Naive thymus-derived CD4-positive, alpha-beta T cell (primary cell): ENCODE measurements at places on chromosomes 1 and 21. TPM values are rescaled to one million over a fixed set of nuclear protein-coding genes. Genes with fewer than 3 reads are reported as not detected.
A peak's percentile ranks its signal among the peaks of the same experiment; 100 is the strongest.

DNA sequence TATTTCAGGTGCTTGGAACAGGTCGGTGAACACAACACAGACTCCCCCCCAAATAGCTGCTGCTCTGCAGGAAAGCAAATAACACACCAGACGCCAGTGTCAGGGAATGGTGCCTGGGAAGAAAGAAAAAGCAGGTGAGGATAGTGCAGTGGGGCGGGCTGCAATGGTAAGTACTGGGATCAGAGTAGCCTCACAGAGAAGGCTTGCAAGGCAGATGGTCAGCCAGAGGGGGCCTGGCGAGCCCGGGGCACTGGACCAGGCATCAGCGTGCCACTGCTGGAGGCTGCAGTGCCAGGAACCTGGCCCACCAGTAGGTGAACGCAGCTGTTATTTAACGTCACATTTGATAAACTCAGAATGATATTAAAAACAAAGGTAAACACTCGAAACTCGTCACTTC lies 60.0 kb downstream of the POFUT2 start:
- H3K27ac ChIP-seq = no peak overlapping the region
- no peak for DNase-seq
- H3K4me3 ChIP-seq = no peak overlapping the region
- H3K27me3 ChIP-seq = no peaks in the 10 kb centered on the region
- H3K36me3 ChIP-seq = no peaks in the 10 kb centered on the region
- peaks cover 44% of the 10 kb centered on the region for H3K4me1 ChIP-seq

DNA sequence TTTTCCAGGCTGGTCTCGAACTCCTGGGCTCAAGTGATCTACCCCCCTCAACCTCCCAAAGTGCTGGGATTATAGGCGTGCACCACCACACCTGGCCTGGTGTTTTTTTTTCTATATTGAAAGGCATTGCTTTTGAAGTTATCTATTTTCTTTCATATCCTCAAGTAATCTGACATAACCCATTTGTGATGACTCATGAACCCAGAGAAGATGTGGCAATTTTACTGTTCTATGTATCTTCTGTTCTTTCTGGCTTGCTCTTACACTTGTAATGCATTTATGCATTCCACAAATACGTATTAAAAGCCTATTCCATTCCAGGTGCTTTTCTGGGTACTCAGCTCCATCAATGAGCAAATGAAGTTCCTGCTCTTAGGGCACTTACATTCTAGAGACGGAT lies 29.9 kb upstream of the ERRFI1 start:
- no peaks in the 10 kb centered on the region for H3K36me3 ChIP-seq
- H3K4me1 ChIP-seq = no peaks in the 10 kb centered on the region
- H3K4me3 ChIP-seq = no peak overlapping the region
- no peaks in the 10 kb centered on the region for H3K27me3 ChIP-seq
- no peak overlapping the region for H3K27ac ChIP-seq

- H3K4me3 ChIP-seq = no peak overlapping the region
- DNase-seq = no peak
- H3K36me3 ChIP-seq = no peaks in the 10 kb centered on the region
- H3K27me3 ChIP-seq = no peaks in the 10 kb centered on the region
- no peak overlapping the region for H3K27ac ChIP-seq
- H3K4me1 ChIP-seq = no peaks in the 10 kb centered on the region
These were observed 60.4 kb upstream of the WNT4 start for GRCh38 chr1:22203335-22203734.

GRCh38 chr1:210292231-210292871 lies 36.4 kb upstream of the HHAT start:
- no peaks in the 10 kb centered on the region for H3K36me3 ChIP-seq
- peak; percentile 9 for DNase-seq
- no peak overlapping the region for H3K4me3 ChIP-seq

- no peaks in the 10 kb centered on the region for H3K27me3 ChIP-seq
- no peak for DNase-seq
- peaks cover 23% of the 10 kb centered on the region for H3K4me1 ChIP-seq
- H3K4me3 ChIP-seq = no peak overlapping the region
- H3K36me3 ChIP-seq = no peaks in the 10 kb centered on the region
These were observed 5.8 kb upstream of the IL24 start for GRCh38 chr1:206891412-206891811.

DNA sequence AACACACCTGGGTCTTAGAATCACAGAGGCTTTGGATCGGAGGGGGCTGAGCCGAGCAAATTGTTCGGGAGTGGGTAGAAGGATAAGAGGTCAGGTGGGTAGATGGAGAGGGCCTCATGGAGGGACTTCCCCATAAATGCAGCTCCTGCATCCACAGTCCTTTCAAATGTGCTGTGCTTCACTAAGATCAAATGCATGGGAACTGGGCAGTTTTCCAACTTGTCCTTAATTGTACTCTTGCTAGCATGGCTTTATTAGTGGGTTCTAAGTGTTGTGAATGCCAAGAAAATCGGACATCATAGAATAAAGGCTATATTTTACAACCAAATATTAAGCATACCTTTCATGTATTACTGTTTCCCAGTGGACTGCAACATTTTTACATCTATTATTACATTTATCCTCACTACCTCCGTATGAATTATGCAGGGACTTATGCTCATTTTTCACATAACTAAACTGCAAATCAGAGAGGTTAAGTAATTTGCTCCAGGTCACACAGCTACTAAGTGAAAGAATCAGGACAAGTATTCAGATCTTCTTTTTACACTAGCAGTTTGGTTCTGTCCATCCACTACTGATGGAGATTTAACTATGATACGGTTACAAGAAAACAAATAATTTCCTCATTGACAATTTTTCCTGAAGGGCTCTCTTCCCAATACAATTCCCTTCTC lies 174.5 kb upstream of the RUNX1 start:
- H3K27ac ChIP-seq = no peak overlapping the region
- DNase-seq = no peak
- H3K27me3 ChIP-seq = no peaks in the 10 kb centered on the region
- H3K4me1 ChIP-seq = peaks cover 36% of the 10 kb centered on the region
- H3K4me3 ChIP-seq = no peak overlapping the region

FAM163A gene
- 0.17 TPM for total RNA-seq

FBLIM1 gene
- total RNA-seq = 0.54 TPM

DNA sequence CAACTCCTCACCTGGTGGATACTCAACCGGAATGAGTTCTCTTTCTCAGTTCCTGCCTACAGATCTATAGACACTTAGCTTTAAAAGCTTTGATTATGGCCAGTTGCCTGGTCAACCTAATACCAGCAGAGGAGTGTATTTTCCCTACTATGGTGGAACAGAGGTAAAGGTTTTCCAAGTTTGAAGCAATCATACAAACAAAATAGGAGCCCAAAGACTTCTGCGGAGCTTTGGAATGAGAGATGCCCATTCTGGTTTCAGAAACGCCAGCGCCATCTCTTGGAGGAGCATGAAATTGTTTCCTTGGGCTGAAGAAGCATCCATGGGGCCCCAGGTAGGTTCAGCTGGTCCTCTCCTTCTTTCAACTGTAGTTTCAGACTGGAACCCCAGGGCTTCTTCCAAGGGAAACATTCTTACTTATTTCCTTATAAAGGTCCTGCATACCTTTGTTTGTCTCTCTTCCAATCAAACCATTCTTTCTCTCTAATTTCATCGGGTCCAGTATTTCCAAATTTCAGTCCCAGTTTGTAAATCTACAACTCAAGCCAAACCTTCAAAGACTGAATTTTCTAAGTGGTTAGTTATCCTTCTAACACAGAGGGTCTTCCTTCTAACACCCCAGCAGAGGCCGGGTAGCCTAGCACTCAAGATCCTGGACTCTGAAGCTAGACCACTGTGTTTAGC lies 95.9 kb downstream of the KCNJ15 start:
- no peaks in the 10 kb centered on the region for H3K4me1 ChIP-seq
- H3K27me3 ChIP-seq = no peaks in the 10 kb centered on the region
- peak; percentile 47 for DNase-seq
- no peaks in the 10 kb centered on the region for H3K36me3 ChIP-seq
- no peak overlapping the region for H3K4me3 ChIP-seq
- no peak overlapping the region for H3K27ac ChIP-seq

TNFRSF4 gene
- 188 and 192 TPM in 2 replicates for total RNA-seq

DNA sequence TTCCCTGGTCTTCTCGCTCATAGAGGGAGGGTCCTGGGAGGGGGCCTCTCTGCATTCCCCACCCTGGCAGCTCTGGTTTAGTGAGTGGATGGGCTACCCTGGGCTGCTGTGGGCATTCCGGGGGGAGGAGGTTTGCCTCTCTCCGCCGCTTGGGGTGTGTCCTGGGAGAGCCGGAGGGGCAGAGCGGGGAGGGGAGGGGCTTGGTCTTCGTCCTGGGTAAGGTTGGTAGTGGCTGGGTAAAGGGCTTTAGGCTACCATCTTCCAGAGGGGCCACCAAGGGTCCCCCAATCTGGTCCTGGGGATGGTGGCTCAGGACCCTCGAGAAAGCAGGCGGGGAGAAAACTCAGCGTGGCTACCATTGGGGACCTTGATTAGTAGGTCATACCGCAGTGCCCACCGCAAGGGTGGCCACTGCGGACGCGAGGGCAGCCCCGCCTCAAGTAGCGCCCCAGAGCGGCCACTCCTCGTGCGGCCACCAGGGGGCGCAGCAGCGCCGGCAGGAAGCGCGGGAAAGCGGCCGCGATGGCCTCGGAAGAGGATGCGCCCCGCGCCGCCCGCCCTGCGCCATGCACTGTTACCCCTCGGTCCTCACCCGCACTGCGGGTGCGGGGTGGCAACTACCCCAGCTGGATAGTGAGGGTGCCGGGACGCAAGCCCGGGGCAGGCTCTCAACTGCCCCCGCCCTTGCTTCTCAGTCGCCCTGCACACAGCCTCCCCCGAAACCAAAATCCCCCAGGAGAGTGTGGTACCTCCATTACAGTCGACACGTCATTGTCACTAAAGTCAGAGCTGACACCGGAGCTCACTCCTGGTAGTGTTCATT lies 44.1 kb upstream of the SLC25A33 start:
- H3K27ac ChIP-seq = no peak overlapping the region
- H3K36me3 ChIP-seq = no peaks in the 10 kb centered on the region
- peak overlapping the region; percentile 40 for H3K4me3 ChIP-seq
- DNase-seq = peak; percentile 38
- H3K4me1 ChIP-seq = peaks cover 4% of the 10 kb centered on the region

DNA sequence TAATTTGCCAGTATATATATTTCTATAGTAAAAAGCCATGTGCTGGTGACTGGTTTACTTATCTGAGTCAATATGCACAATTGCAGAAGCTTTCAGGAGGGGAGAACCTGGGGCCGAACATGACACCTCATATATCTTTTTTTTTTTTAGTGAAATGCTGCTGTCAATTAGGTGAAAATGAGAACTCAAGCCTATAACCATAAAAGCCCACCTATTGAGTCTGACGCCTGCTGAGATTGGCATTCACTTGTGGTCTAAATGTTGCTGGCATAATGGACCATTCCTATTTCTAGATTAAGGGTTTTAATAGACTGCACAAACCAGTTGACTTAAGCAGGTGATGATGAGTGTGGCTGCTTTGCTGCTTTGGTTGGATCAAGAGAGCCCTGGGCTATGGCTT lies 10.8 kb downstream of the NTMT2 start:
- no peaks in the 10 kb centered on the region for H3K27me3 ChIP-seq
- no peak overlapping the region for H3K4me3 ChIP-seq
- H3K27ac ChIP-seq = no peak overlapping the region
- no peak for DNase-seq
- H3K4me1 ChIP-seq = no peaks in the 10 kb centered on the region

OR2T12 gene
- not detected for total RNA-seq

DNA sequence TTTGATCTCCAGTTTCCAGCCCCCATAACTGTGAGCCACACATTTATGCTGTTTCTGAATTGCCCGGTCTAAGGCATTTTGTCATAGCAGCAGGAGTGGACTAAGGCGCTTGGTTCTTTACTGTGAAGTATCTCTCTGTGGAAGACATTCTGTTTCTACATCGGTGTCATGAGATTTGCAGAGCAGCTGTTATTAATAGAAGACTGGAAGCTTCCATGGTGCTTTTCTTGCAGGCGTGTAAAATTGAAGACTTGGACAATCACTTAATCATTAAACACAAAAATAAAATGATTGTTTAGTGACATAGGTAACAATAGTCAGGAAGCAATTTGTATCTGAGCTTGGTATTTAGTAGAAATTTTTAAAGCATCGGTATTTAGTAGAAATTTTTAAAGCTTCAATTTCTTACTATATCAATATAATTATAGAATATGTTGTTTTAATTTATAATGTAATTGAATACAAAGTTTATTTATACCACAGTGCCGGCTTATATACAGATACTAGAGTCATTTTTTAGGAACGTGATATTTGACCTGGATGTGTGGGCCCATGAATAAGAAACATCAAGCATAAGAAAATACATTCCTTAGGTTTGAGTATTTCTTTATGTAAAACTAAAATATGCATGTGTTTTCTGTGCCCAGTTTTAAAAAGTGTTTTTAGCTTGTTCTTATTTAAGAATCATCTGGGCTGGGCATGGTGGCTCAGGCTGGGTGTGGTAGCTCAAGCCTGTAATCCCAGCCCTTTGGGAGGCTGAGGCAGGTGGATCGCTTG lies 60.6 kb upstream of the COL6A1 start:
- H3K36me3 ChIP-seq = no peaks in the 10 kb centered on the region
- no peak for DNase-seq
- H3K4me1 ChIP-seq = peaks cover 18% of the 10 kb centered on the region
- no peaks in the 10 kb centered on the region for H3K27me3 ChIP-seq

DNA sequence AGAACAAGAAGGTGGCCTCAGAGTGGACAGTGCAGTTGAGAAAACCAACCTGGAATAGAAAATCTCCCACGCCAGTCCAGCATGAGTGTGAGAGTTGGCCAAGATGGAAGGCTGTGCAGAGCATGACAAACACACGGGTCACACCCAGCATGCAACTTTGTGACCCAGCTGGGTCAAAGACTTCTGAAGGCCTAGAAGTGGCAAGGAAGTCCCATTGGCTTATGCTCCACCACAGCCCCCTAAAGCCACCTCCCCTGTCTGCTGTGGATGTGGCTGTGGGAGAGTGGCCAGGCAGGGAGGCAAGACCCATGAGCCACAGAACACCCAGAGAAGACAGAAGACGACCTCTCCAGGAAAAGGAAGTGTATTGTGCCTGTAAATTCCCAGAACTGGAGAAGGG lies 13.6 kb downstream of the BATF3 start:
- DNase-seq = no peak
- H3K36me3 ChIP-seq = no peaks in the 10 kb centered on the region
- H3K4me1 ChIP-seq = no peaks in the 10 kb centered on the region
- H3K4me3 ChIP-seq = no peak overlapping the region
- no peak overlapping the region for H3K27ac ChIP-seq

TMEM269 gene
- 0.42 TPM for total RNA-seq

DNA sequence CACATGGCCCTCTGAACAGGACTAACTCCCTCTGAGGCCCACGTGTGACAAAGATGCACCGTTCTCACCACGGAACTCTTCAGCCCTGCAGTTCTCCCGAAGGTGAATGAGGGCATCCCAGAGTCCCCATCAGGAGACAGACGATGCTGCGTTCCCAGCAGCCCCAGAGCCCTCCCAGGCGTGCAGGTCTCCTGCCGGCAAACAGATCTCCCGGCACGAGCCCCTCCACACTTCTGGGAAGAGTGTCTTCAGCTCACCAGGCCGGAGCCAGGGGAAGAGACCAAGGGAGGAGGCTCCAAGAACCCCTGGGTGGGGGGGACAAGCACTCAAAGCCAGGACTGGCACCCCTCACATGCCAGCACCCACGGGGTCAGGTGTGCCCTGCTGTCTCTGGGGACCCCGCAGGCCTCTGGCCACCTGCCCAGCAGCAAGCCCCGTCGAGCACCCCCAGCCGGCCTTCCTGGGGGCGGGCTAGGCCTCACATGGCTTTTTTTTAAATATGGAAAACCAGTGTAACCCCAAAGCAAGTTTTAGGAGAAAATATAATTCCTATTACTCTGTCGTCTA lies 45.1 kb upstream of the TRAPPC10 start:
- DNase-seq = no peak
- no peaks in the 10 kb centered on the region for H3K4me1 ChIP-seq
- H3K27ac ChIP-seq = no peak overlapping the region
- no peak overlapping the region for H3K4me3 ChIP-seq

XCL1 gene
- total RNA-seq = 0.88 TPM
